ENCODE measurements at places on chromosomes 4 and X. TPM values are rescaled to one million over a fixed set of nuclear protein-coding genes. Genes with fewer than 3 reads are reported as not detected.

LDB2 gene
- 0.12 TPM for total RNA-seq

DUSP21 gene
- not detected for total RNA-seq

VCX3B gene
- not detected for total RNA-seq

CSAG3 gene
- 44.1 TPM for total RNA-seq

SHISA3 gene
- total RNA-seq: not detected

TLL1 gene
- total RNA-seq: 0.37 TPM

SPRY1 gene
- total RNA-seq: 4.8 TPM

SPATA18 gene
- 0.47 TPM for total RNA-seq

STOX2 gene
- 6.3 TPM for total RNA-seq

RHOH gene
- 0.74 TPM for total RNA-seq

MAP3K15 gene
- total RNA-seq: 1.3 TPM

MAGIX gene
- 2.6 TPM for total RNA-seq

CSAG1 gene
- 1.2 TPM for total RNA-seq

PABPC4L gene
- not detected for total RNA-seq

RTL5 gene
- 2.5 TPM for total RNA-seq

ZAR1 gene
- 0.47 TPM for total RNA-seq

KCND1 gene
- total RNA-seq: 5.5 TPM

UGT2A3 gene
- total RNA-seq: not detected
